ENCODE measurements at places on chromosomes 1 and 21.

DNA sequence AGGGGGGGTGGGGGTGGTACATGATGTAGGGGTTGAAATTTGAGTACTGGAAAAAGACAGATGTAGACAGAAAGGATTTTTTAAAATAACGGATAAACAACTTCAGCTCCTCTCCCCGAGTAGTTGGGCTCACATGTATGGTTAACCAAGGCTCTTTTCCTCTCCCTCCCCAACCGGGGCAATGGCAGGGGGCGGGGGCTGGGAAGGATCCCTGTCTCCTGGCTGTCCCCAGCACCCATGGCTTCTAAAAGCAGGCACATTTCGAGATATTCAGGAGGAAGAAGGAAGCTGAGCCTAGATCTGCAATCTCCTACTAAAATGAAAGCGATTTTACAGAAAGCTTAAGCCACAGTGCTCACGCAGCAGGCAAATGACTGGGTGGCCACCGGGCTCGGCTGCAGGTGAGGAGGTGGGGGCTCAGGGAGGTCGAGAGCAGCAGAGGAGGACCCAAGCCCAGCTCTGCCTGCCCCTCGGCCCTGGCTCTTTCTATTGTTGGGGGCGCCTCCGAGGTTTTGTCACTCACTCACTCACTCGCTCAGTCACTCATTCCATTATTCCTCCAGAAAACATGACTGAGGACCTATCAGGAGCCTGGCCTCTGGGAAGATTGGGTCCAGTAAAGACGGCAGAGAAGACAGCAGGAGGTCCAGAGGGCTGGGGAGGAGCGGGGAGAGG, 573.3 kb downstream of the PTPRU start:
- DNase-seq = no peak

- DNase-seq = no peak
Observed at GRCh38 chr1:242055749-242056320, 56.9 kb upstream of the MAP1LC3C start.

DNA sequence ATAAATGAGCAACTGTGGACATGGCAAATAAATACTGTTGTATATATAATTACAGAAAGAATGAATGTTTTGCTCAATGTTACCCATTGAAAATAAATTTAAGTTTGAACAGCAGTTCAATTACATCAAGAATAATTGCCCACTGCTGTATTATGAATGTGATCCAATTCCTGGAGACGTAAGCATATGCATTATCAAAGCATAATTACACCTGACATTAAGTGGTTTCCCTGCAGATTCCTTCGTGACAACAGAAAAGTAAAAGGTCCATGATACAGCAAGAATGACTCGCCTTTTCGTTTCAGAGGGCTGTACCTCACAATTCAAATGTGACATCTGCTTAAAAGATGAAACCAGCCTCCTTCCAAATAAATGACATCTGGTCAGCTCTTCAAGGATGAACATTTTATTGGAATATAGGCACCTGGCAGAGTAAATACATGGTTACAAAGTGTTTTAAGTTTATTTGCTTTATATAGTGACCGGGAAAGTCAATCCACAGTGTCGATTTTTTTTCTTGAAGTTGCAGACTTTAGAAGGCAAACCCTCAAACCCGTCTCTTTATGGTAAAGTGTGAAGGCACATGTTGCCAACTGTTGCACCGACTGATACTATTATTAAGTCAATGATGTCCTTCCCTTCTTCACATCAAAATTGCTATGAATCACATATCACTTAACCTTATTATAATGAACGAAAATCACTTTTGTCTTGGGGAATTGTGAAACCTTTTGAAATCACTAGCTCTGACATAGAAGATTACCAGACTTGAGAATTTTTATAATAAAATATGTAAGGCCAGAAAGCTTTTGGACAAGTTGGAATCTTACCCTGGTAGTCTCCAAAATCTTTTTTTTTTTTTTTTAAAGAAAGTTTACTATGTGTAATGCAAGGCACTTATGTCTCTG, 36.2 kb upstream of the EDEM3 start:
- no peak for DNase-seq

DNA sequence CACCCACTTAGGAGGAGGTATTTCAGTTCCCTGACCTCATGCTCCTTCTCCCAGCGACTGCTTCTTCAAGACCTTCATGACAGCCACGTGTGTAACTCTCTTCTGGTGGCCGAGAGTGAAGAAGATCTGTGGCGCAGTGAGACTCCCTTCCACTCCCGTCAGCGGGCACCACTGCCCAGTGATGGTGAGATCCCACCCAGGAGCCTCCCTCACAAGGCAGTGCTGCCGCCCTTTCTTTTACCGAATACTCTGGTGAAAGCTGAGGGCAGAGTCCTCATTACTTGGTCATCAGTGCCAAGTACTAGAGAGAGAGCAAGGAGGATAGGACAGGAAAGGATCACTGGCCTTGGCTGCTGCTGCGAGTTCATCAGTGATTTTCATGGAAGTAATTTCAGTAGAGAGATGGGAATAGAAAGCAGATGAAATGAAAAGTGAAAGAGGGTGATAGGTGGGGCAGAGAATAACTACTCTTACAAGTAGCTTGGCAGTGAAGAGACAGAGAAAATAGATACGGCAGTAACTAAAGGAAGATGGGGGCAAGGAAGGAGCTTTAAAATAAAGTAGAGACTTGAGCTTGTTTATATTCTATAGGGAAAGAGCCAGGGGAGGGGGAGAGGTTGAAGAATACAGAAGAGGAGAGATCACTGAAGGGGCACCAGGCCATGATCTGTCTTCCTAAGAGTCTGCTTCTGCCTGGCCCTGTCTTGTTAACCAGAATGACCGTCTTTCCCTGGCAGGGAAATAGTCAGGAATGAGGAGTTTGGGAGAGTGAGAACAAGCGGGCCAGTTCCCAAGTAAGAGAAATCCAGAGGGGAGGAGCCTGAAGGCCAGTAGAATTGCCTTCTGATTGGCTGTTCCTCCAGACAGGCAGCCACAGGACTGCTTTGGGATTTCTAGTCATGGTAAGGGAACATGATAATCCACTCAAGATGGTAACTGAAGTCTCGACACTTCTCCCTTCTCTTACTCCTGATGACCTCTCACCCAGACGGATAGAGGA, 18.3 kb downstream of the HYI start:
- DNase-seq = no peak

- no peak for DNase-seq
Observed at GRCh38 chr1:61640531-61641530, 84.1 kb downstream of the TM2D1 start.

- no peak for DNase-seq
Observed at GRCh38 chr21:34195335-34195734, 122.0 kb downstream of the MRPS6 start.
